ENCODE measurements at places on chromosomes 2 and 18. TPM values are rescaled to one million over a fixed set of nuclear protein-coding genes. Genes with fewer than 3 reads are reported as not detected.

DNA sequence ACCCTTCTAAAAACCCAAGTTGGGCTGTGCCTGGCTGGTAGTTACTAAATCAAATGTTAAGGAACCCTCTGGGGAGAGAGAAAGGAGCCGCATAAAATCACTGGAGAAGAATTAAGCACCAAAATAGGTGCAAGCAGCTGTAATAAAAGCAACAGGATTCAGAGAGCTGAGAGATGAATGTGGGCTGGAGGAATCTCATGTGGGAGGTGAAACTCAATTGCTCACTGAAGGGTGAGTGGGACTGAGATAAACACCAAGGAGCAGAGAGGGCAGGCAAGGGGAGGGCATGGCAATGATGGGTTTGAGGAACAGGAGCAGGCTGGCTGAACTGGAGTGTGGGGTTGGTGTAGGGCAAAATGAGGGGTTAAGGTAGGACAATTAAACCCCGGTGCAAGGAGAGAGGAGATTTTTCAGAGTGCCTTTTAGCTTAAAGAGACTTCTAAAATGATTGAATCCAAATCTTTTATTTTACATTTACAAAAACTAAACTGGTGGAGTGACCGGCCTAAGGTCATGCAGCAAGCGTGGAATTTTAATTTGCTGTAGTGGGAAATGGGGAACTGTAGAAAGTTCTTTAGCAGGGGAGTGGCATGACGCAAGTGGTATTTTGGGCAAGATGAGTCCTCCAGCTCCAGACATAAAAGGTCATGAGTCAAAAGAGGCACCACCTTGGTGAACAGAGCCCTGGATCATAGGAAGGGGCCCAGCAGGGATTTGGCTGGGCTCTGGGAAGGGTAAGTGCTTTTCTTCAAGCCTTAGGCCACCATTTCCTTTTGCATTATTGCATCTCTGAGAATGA lies 10.5 kb downstream of the PLB1 start:
- H3K27ac ChIP-seq = no peak overlapping the region
- no peaks in the 10 kb centered on the region for H3K36me3 ChIP-seq
- DNase-seq = no peak
- no peak overlapping the region for H3K4me3 ChIP-seq
- no peaks in the 10 kb centered on the region for H3K27me3 ChIP-seq
- no peaks in the 10 kb centered on the region for H3K4me1 ChIP-seq

- H3K27ac ChIP-seq = peak overlapping the region; percentile 65
- no peak overlapping the region for H3K4me3 ChIP-seq
- H3K27me3 ChIP-seq = no peaks in the 10 kb centered on the region
- H3K4me1 ChIP-seq = peaks cover 62% of the 10 kb centered on the region
- no peak for DNase-seq
Measured at GRCh38 chr2:36438449-36438977, 82.9 kb downstream of the CRIM1 start.

- DNase-seq = no peak
- peaks cover 29% of the 10 kb centered on the region for H3K27me3 ChIP-seq
- no peak overlapping the region for H3K4me3 ChIP-seq
- H3K36me3 ChIP-seq = no peaks in the 10 kb centered on the region
- no peak overlapping the region for H3K27ac ChIP-seq
Measured at GRCh38 chr2:60621688-60622429, 68.4 kb upstream of the BCL11A start.

DNA sequence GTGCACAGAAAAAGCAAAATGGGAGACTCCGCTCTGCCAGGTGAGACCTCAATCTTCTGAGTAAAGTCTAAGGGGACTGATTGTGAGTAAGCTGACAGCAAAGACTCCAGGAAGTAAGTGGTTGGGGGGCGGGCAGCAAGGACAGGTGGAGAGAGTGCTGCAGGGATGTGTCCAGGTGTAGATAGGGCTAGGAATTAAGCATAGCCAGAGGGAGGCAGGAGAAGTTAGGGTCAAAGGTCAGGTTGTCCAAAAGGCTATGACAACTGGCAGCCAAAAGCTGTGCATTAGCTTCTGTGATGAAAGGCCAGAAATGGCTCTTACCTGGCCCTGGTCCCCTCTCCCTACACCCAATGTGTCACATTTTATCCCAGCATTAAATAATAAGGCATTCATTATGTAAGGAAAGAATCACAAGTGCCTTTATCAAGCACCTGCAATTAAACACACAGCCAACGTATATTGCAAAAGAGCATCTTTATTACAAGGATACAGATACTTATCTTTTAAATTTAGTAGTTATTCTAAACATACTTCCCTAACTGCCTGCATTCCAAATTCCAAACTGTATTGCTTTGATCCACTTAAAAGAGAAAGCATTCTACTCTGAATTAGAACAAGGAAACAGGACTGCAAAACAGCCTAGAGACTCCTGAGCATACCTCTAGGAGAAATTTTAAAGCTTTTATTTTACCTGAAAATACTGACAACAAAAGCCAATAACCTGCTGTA lies 247.9 kb downstream of the IRS1 start:
- no peaks in the 10 kb centered on the region for H3K36me3 ChIP-seq
- no peak for DNase-seq
- no peaks in the 10 kb centered on the region for H3K27me3 ChIP-seq
- no peak overlapping the region for H3K27ac ChIP-seq

- peak; percentile 71 for DNase-seq
- peak overlapping the region; percentile 63 for H3K27ac ChIP-seq
- no peaks in the 10 kb centered on the region for H3K36me3 ChIP-seq
- H3K4me3 ChIP-seq = no peak overlapping the region
- H3K27me3 ChIP-seq = no peaks in the 10 kb centered on the region
Measured at GRCh38 chr2:226660526-226660925, 139.1 kb downstream of the IRS1 start.

- DNase-seq = no peak
- no peak overlapping the region for H3K4me3 ChIP-seq
- H3K27ac ChIP-seq = no peak overlapping the region
- no peaks in the 10 kb centered on the region for H3K4me1 ChIP-seq
- no peaks in the 10 kb centered on the region for H3K36me3 ChIP-seq
Measured at GRCh38 chr2:199612509-199613130, 154.9 kb upstream of the SATB2 start.

DNA sequence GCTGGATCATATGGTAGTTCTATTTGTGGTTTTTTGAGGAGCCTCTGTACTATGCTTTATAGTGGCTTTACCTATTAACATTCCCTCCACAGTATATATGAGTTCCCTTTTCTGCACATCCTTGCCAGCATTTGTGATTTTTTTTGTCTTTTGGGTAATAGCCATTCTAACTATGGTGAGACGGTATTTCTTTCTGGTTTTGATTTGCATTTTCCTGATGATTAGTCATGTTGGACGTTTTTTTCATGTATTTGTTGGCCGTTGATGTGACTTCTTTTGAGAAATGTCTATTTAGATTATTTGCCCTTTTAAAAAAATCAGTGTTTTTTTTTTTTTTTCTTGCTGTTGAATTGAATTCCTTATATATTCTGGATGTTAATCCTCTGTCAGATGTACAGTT lies 31.1 kb downstream of the ACTR3 start:
- H3K4me3 ChIP-seq = no peak overlapping the region
- no peak for DNase-seq
- H3K27me3 ChIP-seq = no peaks in the 10 kb centered on the region
- peaks cover 85% of the 10 kb centered on the region for H3K36me3 ChIP-seq
- no peaks in the 10 kb centered on the region for H3K4me1 ChIP-seq

DNA sequence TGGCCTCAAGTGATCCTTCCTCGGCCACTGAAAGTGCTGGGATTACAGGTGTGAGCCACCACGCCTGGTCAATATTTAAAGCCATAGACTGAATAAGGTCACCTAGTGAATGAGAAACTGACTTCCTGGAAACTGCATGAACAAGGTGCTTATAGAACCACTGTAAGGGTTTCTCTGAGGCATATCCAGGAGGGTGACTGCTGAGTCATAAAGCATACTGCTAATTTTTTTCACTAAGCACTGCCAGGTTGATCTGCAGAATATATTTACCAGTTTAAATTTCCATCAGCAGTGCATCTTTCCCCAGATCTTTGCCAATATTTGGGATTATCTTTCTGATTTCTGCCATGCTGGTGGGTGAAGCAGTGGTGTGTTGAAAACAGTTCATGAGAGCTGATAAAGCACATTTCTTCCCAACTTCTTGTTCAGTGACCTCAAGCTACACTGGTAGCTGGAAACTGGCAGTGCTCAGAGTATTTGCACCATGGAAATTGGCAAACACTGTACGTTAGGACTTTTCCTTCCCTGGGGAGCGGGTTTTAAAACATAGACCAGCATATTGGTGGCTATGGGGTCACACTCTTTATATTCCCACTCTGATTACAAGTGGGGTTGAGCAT lies 4.2 kb upstream of the CLIP4 start:
- no peak overlapping the region for H3K4me3 ChIP-seq
- no peaks in the 10 kb centered on the region for H3K36me3 ChIP-seq
- H3K27me3 ChIP-seq = no peaks in the 10 kb centered on the region
- peaks cover 7% of the 10 kb centered on the region for H3K4me1 ChIP-seq
- H3K27ac ChIP-seq = no peak overlapping the region

- H3K27me3 ChIP-seq = no peaks in the 10 kb centered on the region
- H3K4me1 ChIP-seq = peaks cover 9% of the 10 kb centered on the region
- H3K27ac ChIP-seq = no peak overlapping the region
- no peak for DNase-seq
- H3K4me3 ChIP-seq = no peak overlapping the region
Measured at GRCh38 chr2:216335252-216335651, 37.0 kb downstream of the MARCHF4 start.

- peak; percentile 8 for DNase-seq
- no peaks in the 10 kb centered on the region for H3K27me3 ChIP-seq
- H3K27ac ChIP-seq = no peak overlapping the region
Measured at GRCh38 chr18:34322365-34323289, 97.9 kb upstream of the NOL4 start.

- H3K36me3 ChIP-seq = no peaks in the 10 kb centered on the region
- no peak for DNase-seq
- H3K4me1 ChIP-seq = peaks cover 4% of the 10 kb centered on the region
- H3K27ac ChIP-seq = no peak overlapping the region
- H3K4me3 ChIP-seq = no peak overlapping the region
Measured at GRCh38 chr2:84959095-84959565, 11.8 kb upstream of the KCMF1 start.

GRCh38 chr2:241412144-241412543 lies 56.1 kb downstream of the FARP2 start:
- no peaks in the 10 kb centered on the region for H3K4me1 ChIP-seq
- H3K27ac ChIP-seq = no peak overlapping the region
- H3K27me3 ChIP-seq = no peaks in the 10 kb centered on the region
- no peak overlapping the region for H3K4me3 ChIP-seq
- DNase-seq = no peak

DNA sequence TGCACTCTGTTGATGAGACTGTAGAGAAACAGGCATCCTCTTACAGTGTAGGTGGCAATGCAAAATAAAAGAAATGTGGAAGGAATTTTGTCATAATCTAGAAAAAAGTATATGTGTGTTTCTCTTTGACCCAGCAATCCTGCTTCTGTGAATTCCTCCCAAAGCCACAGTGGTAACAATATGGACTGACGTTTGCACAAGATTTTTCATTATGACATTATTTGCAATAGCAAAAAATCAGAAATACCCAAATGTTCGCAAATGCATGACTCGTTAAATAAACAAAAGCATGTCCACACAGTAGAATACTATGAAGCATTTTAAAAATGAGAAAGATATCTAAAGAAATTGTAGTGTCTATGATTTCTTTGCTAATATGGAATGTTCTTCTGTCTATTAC lies 255.2 kb upstream of the NRP2 start:
- DNase-seq = no peak
- no peaks in the 10 kb centered on the region for H3K36me3 ChIP-seq
- no peak overlapping the region for H3K27ac ChIP-seq

GRCh38 chr18:24928301-24928878 lies 423.6 kb downstream of the ZNF521 start:
- no peaks in the 10 kb centered on the region for H3K36me3 ChIP-seq
- DNase-seq = no peak
- no peaks in the 10 kb centered on the region for H3K27me3 ChIP-seq
- H3K4me1 ChIP-seq = no peaks in the 10 kb centered on the region
- H3K27ac ChIP-seq = no peak overlapping the region
- H3K4me3 ChIP-seq = no peak overlapping the region

DNA sequence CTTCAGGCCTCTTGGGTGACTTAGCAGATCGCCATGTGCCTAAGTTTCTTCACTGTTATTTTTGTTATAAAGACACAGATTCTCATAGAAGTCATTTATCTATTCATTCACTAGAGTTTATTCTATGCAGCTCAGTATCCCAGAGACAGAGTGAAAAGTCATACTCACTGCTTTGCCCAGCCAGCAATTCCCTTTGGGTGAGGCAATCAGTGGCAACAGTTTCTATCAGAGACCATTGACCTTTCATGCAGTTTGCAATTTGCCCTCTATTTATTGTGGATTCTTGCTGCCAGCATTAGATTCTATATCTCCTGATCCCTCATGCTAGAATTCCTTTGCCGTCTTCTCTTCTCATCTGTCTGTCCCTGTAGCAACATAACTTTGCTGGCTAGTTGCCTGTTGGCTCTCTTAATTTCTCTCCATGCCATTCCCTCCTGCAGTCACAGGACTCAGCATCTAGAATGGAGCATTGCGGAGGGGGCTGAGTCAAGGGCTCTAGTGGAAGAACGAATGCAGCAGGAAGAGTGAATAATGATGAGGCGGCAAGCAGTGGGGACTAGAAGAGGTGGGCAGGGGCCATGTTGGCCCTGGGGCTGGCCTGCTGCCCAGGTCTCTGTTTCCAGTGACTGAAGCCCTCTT lies 12.2 kb downstream of the SLC9A4 start:
- no peak overlapping the region for H3K27ac ChIP-seq
- no peaks in the 10 kb centered on the region for H3K27me3 ChIP-seq
- no peaks in the 10 kb centered on the region for H3K4me1 ChIP-seq
- H3K4me3 ChIP-seq = no peak overlapping the region
- no peaks in the 10 kb centered on the region for H3K36me3 ChIP-seq

- H3K4me3 ChIP-seq = peak overlapping the region; percentile 43
- peaks cover 64% of the 10 kb centered on the region for H3K27me3 ChIP-seq
- H3K4me1 ChIP-seq = peaks cover 18% of the 10 kb centered on the region
Measured at GRCh38 chr18:906416-907114, 1.9 kb downstream of the ADCYAP1 start.

- no peaks in the 10 kb centered on the region for H3K36me3 ChIP-seq
- DNase-seq = peak; percentile 47
- no peaks in the 10 kb centered on the region for H3K27me3 ChIP-seq
- no peak within 1 kb of the TSS for H3K4me3 ChIP-seq
- H3K27ac ChIP-seq = no peak within 1 kb of the TSS
Measured at GRCh38 chr2:113173542-113174375, at the start of gene PSD4. PSD4 (plus strand) TSS chr2:113173971; CDS start chr2:113182457, 8,486 bp downstream.

GRCh38 chr2:212766921-212767320 lies 228.3 kb upstream of the ERBB4 start:
- H3K36me3 ChIP-seq = no peaks in the 10 kb centered on the region
- H3K4me1 ChIP-seq = no peaks in the 10 kb centered on the region
- no peak overlapping the region for H3K27ac ChIP-seq
- H3K4me3 ChIP-seq = no peak overlapping the region
- no peak for DNase-seq

GRCh38 chr2:42424033-42424432 lies 63.0 kb upstream of the COX7A2L start:
- H3K27me3 ChIP-seq = no peaks in the 10 kb centered on the region
- H3K4me1 ChIP-seq = no peaks in the 10 kb centered on the region
- no peak overlapping the region for H3K27ac ChIP-seq
- no peaks in the 10 kb centered on the region for H3K36me3 ChIP-seq
- no peak overlapping the region for H3K4me3 ChIP-seq
- no peak for DNase-seq

SLC1A4 gene
- 14.8 TPM for total RNA-seq

TMEM200C gene
- 0.29 TPM for total RNA-seq

ADGRF3 gene
- total RNA-seq = 0.69 TPM

CSRNP3 gene
- total RNA-seq = 6.9 TPM

TCF23 gene
- not detected for total RNA-seq

FBXO41 gene
- 2.4 TPM for total RNA-seq

KCNE4 gene
- 1.5 TPM for total RNA-seq

LINC00305 gene
- not detected for total RNA-seq

SLC9A2 gene
- total RNA-seq = 0.15 TPM

IL36A gene
- not detected for total RNA-seq

NTSR2 gene
- not detected for total RNA-seq

ORC2 gene
- 24.0 TPM for total RNA-seq

PIGN gene
- total RNA-seq = 29.6 TPM

FABP1 gene
- not detected for total RNA-seq

MARCO gene
- total RNA-seq = 162 TPM
